GM23248 (cell line): ENCODE measurements at places on chromosomes 1 and 21. TPM values are rescaled to one million over a fixed set of nuclear protein-coding genes. Genes with fewer than 3 reads are reported as not detected.

- peak; percentile 61 for DNase-seq
Measured at GRCh38 chr1:210882414-210883221, 251.3 kb downstream of the KCNH1 start.

The CORT gene
- polyA plus RNA-seq, result 0.33 TPM in 1 of 2 replicates, not detected in the other

The ZNF593OS gene
- polyA plus RNA-seq, result 0.81 and 0.85 TPM in 2 replicates

GRCh38 chr1:245751726-245752470 is 597.1 kb downstream of the KIF26B start:
- DNase-seq, result no peak

DNA sequence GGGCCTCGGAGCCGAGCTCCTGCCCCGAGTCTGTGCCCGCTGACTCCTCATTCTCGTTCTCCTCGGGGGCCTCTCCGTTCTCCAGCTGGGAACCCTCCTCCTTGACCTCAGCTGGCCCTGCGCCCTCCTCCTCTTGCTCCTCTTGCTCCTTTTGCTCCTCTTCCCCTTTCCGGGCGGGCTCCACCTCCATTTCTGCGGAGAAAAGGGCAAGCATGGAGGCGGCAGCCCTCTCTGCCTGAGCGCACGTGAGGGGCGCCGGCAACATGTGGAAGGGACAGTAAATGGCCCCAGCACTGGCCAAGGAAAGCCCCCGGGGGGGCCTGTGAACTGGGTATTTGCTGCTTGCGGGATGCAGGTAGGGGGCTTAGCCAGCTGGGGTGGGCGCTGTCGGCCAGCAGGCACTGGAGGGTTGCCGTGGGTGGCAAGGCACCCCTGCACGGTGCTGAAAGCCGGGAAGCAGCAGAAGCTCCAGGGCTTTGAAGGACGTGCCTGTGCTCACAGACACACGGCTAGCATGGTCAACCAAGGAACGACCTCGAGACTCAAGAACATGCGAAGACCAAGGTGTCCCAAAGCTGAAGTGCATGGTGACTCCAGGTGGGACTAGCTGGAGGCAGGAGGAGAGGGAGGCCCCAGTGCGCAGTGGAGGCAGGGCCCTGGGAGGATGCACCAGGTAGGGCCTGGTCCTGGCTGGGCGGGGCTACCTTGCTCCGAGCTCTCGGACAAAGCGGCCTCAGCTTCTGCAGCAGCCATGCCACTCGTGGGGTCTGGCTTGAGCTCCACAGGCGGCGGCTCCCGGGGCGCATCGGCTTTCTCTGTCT is 30.7 kb downstream of the ZBTB17 start:
- DNase-seq, result no peak

The PLA2G2D gene
- polyA plus RNA-seq, result not detected in 2 replicates

DNA sequence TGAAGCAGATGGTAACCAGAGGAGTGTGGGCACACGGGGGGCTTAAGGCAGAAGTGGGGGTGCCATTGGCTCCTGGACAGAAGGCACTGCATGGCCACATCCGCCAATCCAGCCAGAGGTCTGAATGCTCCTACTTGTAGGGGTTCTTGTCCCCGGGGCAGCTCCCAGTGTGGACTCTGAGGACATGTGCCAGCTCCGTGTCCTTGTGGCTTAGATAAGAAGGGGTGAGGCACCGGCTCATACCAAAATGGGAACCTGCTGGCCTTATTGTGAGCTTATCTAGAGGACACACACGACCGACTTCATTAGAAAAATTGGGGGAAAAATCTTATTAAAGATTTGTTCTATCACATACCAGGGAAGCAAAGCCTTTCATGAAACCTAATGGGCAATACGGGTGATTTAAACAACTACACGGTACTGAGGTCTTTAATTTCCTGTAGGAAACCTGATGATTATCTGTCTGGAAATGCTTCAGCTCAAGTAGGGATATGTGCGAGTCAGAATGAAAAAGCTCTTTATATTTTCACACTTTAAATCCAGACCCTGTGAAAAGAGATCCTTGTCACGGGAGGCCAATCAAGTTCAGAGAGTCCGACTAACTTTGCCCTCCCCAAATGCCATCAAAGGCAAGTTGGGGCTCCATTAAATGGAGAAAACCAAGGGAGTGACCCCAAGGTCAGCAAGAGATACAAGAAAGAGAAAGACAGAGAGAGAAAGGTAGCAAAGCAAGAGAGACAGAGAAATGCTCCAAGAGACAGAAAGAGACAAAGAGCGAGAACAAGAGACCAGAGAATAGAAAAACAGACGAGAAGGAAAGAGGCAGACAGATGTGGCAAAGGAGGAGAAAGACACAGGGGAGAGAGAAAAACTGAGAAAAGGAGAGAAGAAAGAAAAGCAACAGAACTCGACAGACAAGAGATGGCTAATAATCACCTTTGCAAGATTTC is 14.1 kb upstream of the KCNN3 start:
- DNase-seq, result no peak

- no peak for DNase-seq
Measured at GRCh38 chr1:25064465-25065240, 134.6 kb upstream of the RUNX3 start.

The VHLL gene
- not detected in 2 replicates for polyA plus RNA-seq

DNA sequence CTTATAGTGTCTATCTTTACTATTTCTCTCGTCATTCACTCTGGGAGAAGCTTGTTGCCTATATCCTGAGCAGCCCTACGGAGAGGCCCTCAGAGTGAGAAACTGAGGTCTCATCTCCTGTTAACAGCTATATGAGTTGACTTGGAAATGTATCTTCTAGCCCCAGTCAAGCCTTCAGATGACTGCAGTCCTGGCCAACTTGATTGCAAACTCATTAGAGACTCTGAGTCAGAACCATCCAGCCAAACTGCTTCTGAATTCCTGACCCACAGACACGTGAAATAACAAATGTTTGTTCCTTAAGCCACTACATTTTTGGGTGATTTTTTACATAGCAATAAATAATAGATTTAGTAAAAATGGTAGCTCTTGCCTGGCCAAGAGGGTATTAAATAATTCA is 3.9 kb upstream of the ZBED6 start:
- DNase-seq, result peak; percentile 28

- peak; percentile 75 for DNase-seq
Measured at GRCh38 chr1:67726224-67726623, 41.2 kb downstream of the GADD45A start.

The GART gene
- 58.2 and 61.8 TPM in 2 replicates for polyA plus RNA-seq

GRCh38 chr1:55064861-55065263 is 25.5 kb downstream of the PCSK9 start:
- peak; percentile 78 for DNase-seq

The AMPD1 gene
- not detected in 2 replicates for polyA plus RNA-seq

The TENT5C gene
- 0.19 and 0.20 TPM in 2 replicates for polyA plus RNA-seq

The NUF2 gene
- polyA plus RNA-seq, result 11.1 and 13.5 TPM in 2 replicates

- DNase-seq, result peak; percentile 70
Measured at GRCh38 chr1:109796484-109797302, 33.0 kb upstream of the EPS8L3 start.

The MIXL1 gene
- polyA plus RNA-seq, result not detected in 2 replicates

- no peak for DNase-seq
Measured at GRCh38 chr1:43851561-43852338, 81.9 kb upstream of the ARTN start.

- DNase-seq, result no peak
Measured at GRCh38 chr1:53502641-53503432, 43.6 kb downstream of the DMRTB1 start.

GRCh38 chr1:239293350-239294110 is 92.8 kb upstream of the CHRM3 start:
- no peak for DNase-seq

DNA sequence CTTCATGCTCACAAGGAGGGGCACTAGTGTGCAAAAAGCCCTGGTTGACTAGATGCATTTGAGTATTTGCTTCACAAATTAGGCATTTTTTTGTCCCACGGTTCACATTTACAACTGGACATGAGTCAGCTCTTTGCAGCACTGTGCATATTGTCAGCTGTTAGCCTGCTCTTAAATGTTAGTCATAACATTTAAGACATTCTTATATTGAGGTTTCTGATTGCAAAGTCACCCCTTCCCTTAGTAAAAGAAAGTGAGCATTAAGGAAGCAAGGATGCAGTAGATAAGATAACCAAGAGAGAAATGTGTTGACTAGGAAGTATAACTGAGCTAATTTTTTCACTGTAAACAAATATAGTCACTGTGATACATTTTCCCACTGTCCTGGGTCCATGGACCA is 132.6 kb upstream of the CTTNBP2NL start:
- DNase-seq, result peak; percentile 75

The SLC27A3 gene
- polyA plus RNA-seq, result 5.6 and 9.2 TPM in 2 replicates

GRCh38 chr1:53982034-53982762 is 35.8 kb downstream of the LDLRAD1 start:
- DNase-seq, result peak; percentile 68

- no peak for DNase-seq
Measured at GRCh38 chr1:235030919-235031596, 97.6 kb downstream of the TOMM20 start.

- no peak for DNase-seq
Measured at GRCh38 chr1:153000294-153000693, 1.3 kb upstream of the SPRR3 start.

DNA sequence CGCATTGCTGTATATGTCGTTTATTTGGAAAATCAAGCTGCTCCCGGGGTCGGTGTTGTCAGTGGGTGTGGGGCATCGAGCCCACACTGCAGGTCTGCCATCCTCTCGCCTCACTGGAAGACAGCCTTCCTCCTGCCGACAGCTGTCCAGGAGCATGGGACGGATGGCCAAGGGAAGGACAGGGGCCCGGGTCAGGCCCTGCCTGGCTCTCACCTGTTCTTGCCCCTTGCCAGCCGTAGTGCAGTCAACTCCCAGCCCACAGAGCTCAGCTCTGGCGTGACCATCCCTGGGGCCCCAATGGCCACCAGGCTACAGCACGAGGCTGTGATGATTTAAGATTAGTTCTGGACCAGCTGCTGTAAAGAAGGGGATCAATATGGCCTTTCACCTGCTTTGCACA is 86.9 kb upstream of the ACTL8 start:
- DNase-seq, result no peak

DNA sequence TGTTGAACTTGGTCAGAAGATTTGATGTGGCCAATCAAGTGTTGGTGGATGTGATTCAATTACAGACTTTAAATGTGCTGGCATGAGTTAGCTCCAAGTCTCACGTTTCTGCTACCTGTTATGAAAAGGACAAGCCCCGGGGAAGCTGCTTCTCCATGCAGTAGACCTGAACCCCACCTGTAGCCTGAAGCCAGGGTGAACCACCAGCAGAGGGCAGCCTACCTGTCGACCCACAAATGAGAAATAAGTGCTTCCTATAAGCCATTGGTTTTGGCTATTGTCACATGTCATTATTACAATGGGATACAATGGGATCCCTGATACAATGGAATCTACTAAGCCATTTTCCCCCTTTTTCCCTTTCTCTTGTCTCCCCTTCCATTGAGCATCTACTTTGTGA is 230.2 kb downstream of the PRDM2 start:
- DNase-seq, result no peak

The FCRL1 gene
- polyA plus RNA-seq, result not detected in 2 replicates

The SORT1 gene
- 6.7 and 7.1 TPM in 2 replicates for polyA plus RNA-seq

DNA sequence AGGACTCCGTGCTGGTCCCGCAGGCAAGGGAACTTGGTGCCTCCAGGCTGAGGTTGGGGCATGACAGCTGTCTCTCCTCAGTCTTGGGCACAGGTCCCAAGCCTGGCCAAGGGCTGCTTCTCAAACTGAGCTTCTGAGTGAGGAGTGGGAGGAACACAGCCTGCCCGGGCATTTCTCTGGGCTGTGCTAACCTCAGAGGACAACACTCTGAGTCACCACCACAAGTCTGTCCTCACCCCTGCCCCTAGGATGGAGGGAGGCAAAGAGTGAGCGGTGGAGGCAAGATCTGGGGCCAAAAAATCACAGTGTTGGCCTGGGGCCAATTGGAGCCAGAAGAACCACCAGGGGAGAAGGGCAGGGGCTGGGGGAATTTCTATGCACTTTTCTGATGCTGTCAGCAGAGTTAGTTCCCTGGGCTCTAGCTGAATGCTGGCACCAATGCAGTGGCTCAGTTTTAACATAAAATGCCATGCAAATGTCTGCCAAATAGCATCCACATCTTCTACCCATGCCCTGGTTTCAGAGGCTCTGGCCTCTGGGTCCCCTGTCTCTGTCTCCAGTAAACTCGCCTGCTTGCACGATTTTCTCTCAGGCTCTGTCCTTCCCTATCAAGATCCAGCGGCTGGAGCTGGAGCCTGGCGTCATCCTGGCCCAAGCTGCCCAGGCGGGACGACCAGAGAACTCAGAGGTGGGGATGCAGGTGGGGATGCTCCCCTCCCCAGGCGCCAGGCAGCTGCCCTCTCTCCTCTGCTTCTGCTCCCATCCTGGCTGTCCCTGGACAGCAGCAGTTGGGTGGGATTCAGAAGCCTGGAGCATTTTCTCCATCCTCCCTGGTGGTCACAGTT is 11.0 kb upstream of the CDK18 start:
- DNase-seq, result peak; percentile 88

DNA sequence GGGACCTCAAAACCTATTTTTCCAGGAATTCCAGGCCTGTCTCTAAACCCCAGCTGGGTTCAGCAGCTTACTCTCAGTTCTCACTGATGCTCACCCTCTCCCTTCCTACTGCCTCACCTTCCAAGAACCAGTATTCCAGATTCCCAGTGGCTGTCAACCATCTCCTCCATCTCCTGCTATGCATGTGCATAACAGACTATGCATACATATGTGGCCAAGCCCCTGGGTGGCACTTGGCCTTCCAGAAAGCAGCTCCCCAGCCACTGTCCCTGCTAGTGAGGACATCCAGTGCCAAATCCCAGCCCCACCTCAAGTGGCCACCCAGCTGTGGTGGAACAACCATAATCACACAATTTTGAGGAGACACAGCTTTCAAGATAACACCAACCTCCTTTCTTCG is 475.7 kb upstream of the PKN2 start:
- no peak for DNase-seq

DNA sequence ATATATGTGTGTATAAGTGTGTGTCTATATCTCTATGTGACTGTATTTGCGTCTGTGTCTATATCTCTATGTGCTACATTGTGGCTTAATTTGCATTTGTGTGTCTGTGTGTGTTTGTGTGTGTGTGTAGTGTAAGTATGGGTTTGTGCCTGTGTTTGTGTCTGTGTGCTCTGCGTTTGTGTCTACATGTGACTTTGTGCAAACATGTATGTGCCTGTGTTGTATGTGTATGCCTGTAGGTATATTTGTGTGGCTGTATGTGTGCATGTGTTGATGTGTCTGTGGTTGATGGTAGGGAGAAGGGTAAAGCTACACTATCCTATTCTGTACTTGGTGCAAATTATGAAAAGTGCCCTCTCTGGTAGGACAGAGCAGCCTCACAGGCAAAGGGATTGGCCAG is 7.3 kb upstream of the FGGY start:
- DNase-seq, result no peak

GRCh38 chr21:25881524-25882376 is 147.0 kb downstream of the GABPA start:
- peak; percentile 67 for DNase-seq

GRCh38 chr1:111733183-111733991 is 5.8 kb downstream of the INKA2 start:
- peak; percentile 84 for DNase-seq

DNA sequence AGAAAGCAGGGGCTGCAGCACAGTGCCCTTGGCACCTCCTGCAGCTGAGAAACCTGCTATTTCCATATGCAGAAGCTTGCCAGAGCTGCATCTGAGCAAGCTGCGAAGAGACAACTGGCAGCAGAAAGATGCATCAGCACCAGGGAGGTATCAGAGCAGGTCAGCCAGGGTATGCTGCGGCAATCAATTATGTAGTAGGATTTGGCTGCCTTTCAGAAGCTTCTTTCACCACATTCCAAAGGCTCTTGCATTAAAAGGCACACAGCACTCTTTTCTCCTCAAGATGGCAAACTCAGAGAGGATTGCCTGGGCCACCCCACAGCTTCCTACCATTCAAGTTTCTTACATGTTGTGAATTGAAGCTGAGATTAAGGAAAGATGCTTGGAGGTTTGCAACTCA is 47.6 kb upstream of the RAP1A start:
- DNase-seq, result peak; percentile 75

- DNase-seq, result no peak
Measured at GRCh38 chr21:44950351-44950750, 10.5 kb downstream of the SLX9 start.

- peak; percentile 87 for DNase-seq
Measured at GRCh38 chr1:165897326-165898303, 70.2 kb downstream of the UCK2 start.
